ENCODE measurements at places on chromosomes 5 and 9.

- H3K4me3 ChIP-seq = no peak overlapping the region
- H3K4me1 ChIP-seq = peaks cover 5% of the 10 kb centered on the region
These were observed 4.9 kb downstream of the NR4A3 start for GRCh38 chr9:99826579-99826978.

- no peaks in the 10 kb centered on the region for H3K36me3 ChIP-seq
- no peak overlapping the region for H3K4me3 ChIP-seq
- H3K4me1 ChIP-seq = no peaks in the 10 kb centered on the region
These were observed 577.7 kb upstream of the FTMT start for GRCh38 chr5:121273833-121274433.

DNA sequence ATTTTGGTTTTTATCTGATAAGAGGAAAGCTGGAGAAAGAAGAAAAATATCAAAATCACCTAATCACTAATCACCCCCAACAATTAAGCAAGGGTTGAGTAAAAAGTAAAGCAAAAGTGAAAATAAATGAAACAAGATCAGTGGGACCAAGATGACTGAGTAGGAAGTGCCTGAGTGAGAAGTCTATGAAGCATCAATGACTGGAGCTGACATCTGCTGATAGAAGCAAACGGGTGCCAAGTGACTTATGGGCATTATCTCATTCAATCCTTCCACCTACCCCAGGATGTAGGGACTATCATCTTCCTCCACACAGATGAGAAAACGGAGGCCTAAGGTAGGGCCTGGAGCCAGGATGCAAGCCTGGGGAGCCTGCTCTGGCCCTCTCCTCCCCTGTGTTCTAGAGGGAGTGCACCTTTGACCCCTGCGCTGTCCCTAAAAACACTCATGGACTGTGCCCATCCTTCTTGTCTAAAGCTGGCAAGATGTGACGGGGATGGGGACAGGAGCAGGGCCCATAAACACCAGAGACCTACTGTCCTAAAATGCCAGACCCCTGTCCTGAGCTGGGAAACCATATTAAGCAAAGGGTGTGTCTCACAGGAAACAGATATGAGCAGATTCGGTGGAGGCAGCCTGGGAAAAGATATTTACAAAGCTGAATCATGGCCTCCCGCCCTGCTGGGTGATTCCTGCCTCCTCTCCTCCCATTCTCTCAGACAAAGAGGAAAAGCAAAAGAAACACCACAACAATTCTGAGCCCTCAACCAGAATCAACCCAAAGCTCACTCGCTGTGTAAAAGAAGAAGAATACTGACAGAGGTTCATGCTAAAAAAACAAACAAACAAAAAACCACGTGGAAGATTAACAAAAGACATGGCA is 116.0 kb downstream of the AUH start:
- H3K27me3 ChIP-seq = no peaks in the 10 kb centered on the region
- no peak for DNase-seq
- no peak overlapping the region for H3K27ac ChIP-seq
- no peaks in the 10 kb centered on the region for H3K4me1 ChIP-seq
- no peaks in the 10 kb centered on the region for H3K36me3 ChIP-seq

- no peak for DNase-seq
- no peak overlapping the region for H3K4me3 ChIP-seq
- no peaks in the 10 kb centered on the region for H3K27me3 ChIP-seq
- H3K27ac ChIP-seq = no peak overlapping the region
These were observed 3.2 kb upstream of the TLE4 start for GRCh38 chr9:79568337-79569101.

GRCh38 chr5:61854531-61854930 is 451.5 kb upstream of the KIF2A start:
- no peaks in the 10 kb centered on the region for H3K36me3 ChIP-seq
- H3K4me1 ChIP-seq = no peaks in the 10 kb centered on the region
- no peaks in the 10 kb centered on the region for H3K27me3 ChIP-seq
- no peak overlapping the region for H3K27ac ChIP-seq
- no peak overlapping the region for H3K4me3 ChIP-seq

GRCh38 chr9:111728617-111729366 is 65.9 kb downstream of the SHOC1 start:
- H3K36me3 ChIP-seq = no peaks in the 10 kb centered on the region
- H3K27me3 ChIP-seq = no peaks in the 10 kb centered on the region
- H3K27ac ChIP-seq = no peak overlapping the region
- H3K4me1 ChIP-seq = no peaks in the 10 kb centered on the region
- no peak for DNase-seq
- no peak overlapping the region for H3K4me3 ChIP-seq

DNA sequence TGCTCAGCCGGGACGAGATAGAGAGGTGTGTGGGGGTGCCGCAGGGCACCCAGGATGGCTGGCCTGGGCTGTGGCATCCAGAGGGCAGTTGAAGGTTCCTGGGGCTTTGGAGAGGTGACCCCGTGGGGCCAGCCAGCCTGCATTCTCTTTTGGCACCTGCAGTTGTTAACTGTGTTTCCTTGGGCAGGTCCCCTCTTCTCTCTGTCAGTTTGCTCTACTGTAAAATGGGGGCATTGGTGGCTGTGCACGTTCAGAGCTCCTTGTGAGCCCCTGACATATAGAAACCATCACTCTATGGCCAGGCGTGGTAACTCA is 8.5 kb downstream of the ZDHHC12 start:
- no peaks in the 10 kb centered on the region for H3K36me3 ChIP-seq
- H3K27ac ChIP-seq = no peak overlapping the region
- DNase-seq = no peak
- no peaks in the 10 kb centered on the region for H3K27me3 ChIP-seq
- H3K4me3 ChIP-seq = no peak overlapping the region

GRCh38 chr5:109453251-109453650 is 43.5 kb upstream of the PJA2 start:
- no peak overlapping the region for H3K4me3 ChIP-seq
- DNase-seq = no peak
- H3K27ac ChIP-seq = no peak overlapping the region

GRCh38 chr5:120599576-120599975 is 135.5 kb downstream of the PRR16 start:
- no peaks in the 10 kb centered on the region for H3K4me1 ChIP-seq
- H3K27me3 ChIP-seq = no peaks in the 10 kb centered on the region
- DNase-seq = no peak
- H3K36me3 ChIP-seq = no peaks in the 10 kb centered on the region

DNA sequence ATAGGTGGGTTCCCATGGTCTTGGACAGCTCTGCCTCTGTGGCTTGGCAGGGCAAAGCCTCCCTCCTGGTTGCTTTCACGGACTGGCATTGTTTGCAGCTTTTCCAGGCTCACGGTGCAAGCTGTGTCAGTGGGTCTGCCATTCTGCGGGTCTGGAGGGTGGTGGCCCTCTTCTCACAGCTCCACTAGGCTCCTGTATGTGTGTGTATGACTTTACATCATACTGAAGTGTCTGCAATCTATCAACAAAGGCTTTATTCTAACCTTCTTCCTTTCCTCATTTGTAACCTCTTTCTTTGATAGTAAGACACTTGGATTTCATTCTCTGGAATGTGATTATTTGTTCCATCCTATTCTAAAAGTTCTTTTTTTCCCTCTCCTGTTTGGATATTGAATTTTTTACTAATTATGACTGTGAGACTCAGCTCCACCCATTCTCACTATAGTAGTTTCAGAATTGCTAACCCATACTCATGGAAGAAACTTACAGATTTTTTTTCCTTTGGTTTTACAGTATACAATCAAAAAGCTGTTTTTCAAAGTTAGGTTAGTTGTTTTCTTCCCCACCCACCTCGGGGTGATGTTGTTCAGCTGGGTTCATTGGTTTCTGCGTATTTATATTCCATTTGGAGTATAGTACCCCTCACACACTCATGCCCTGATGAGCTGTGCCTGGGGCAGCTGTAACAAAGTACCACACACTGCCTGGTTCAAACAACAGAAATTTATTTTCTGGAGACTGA is 144.6 kb upstream of the OTULINL start:
- no peak overlapping the region for H3K4me3 ChIP-seq
- H3K27ac ChIP-seq = no peak overlapping the region
- H3K36me3 ChIP-seq = no peaks in the 10 kb centered on the region
- H3K27me3 ChIP-seq = no peaks in the 10 kb centered on the region
- H3K4me1 ChIP-seq = no peaks in the 10 kb centered on the region
- DNase-seq = no peak

DNA sequence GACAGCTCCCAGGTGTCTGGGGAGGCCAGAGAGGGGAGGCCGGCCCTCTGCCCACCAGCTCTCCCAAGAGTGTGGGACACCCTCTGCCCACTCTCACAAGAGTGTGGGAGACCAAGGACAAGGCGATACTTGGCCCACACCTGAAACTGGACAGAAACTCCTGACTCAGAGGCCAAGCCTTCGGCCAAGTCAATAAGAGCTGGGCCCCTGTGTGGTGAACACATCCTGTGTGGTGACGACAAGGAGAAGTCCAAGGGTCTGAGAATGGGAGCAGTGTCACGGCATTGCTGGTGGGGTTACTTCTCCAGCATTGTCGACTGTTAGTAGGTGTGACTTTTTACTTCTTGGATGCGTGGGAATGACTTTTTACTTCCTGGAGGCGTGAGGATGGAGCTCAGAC is 14.6 kb upstream of the F2RL1 start:
- no peaks in the 10 kb centered on the region for H3K36me3 ChIP-seq
- H3K27me3 ChIP-seq = no peaks in the 10 kb centered on the region

- no peaks in the 10 kb centered on the region for H3K4me1 ChIP-seq
- no peaks in the 10 kb centered on the region for H3K27me3 ChIP-seq
- no peaks in the 10 kb centered on the region for H3K36me3 ChIP-seq
- H3K4me3 ChIP-seq = no peak overlapping the region
- no peak overlapping the region for H3K27ac ChIP-seq
- DNase-seq = no peak
These were observed 4.2 kb downstream of the UHRF2 start for GRCh38 chr9:6417186-6417585.

GRCh38 chr5:91499943-91500531 is 116.9 kb upstream of the ARRDC3 start:
- no peak overlapping the region for H3K4me3 ChIP-seq
- no peak for DNase-seq
- H3K27ac ChIP-seq = no peak overlapping the region
- no peaks in the 10 kb centered on the region for H3K36me3 ChIP-seq
- H3K27me3 ChIP-seq = no peaks in the 10 kb centered on the region
- no peaks in the 10 kb centered on the region for H3K4me1 ChIP-seq

DNA sequence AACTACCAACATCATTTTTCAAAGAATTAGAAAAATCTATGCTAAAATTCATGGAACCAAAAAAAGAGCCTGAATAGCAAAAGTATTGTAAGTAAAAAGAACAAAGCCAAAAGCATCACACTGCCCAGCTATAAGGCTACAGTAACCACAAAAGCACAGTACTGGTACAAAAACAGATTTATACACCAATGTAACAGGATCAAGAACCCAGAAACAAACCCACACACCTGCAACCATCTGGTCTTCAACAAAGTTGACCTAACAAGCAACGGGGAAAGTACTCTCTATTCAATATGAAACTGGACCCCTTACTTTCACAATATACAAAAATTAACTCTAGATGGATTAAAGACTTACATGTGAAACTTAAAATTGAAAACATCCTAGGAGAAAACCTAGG is 94.2 kb upstream of the TARS1 start:
- no peak overlapping the region for H3K27ac ChIP-seq
- no peaks in the 10 kb centered on the region for H3K36me3 ChIP-seq
- no peak for DNase-seq
- H3K27me3 ChIP-seq = no peaks in the 10 kb centered on the region

DNA sequence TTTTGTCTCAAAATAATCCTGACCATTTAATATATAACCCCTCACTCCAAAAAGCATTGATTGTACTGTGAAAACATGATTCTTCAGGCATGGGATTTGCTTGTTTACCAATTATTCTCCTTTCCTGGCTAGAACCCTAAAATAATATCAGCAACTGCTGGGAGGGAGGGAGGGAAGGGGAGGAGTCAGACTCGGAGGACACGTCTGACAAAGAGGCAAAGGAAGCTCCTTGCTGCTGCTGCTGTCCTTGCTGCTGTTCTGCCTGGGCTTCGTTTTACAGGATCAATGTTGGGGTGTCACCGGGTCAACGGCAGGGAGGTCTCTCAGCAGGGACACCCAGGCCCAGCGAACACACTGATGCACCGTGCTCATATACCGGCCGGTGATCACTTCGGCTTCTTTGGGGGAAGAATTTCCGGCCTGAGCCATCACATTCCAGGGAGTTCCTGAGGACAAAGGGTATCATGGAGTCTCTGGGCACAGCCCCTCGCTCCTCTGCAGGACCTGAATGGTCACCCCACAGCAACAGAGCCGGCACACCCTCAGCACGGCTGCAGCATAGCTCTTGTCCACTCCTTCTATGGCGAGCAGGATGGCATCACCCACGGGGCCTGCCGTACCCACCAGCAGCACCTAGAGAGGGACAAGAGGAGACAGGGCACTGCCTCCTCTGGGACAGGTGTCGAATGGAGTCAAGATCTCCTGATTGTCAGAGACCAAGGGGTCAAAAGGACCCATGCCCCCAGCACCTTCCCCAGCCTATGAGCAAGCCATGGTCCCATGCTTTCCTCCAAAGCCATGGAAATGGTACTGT is 27.9 kb downstream of the MED10 start:
- H3K4me3 ChIP-seq = no peak overlapping the region
- H3K36me3 ChIP-seq = no peaks in the 10 kb centered on the region
- H3K4me1 ChIP-seq = no peaks in the 10 kb centered on the region
- H3K27ac ChIP-seq = no peak overlapping the region
- no peaks in the 10 kb centered on the region for H3K27me3 ChIP-seq
- no peak for DNase-seq

DNA sequence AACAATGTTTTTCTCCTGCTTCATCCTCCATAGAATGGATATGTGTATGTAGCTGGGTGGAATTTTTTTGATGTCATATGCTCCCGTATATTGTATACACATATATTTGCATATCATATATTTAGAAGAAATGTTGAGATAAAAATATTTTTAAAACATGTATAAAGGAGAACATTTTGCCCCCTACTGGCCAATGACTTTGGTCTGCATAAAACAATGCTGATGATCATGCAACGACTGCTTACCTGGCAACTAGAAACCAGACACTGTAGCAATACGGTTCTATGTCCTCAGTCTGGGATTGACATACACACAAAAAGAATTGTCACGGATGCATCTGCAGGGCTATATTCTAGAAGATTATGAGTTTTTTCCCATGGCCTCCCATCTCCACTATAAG is 503.6 kb downstream of the ELAVL2 start:
- no peak overlapping the region for H3K27ac ChIP-seq
- no peaks in the 10 kb centered on the region for H3K36me3 ChIP-seq
- H3K27me3 ChIP-seq = no peaks in the 10 kb centered on the region
- no peak for DNase-seq
- H3K4me1 ChIP-seq = no peaks in the 10 kb centered on the region

DNA sequence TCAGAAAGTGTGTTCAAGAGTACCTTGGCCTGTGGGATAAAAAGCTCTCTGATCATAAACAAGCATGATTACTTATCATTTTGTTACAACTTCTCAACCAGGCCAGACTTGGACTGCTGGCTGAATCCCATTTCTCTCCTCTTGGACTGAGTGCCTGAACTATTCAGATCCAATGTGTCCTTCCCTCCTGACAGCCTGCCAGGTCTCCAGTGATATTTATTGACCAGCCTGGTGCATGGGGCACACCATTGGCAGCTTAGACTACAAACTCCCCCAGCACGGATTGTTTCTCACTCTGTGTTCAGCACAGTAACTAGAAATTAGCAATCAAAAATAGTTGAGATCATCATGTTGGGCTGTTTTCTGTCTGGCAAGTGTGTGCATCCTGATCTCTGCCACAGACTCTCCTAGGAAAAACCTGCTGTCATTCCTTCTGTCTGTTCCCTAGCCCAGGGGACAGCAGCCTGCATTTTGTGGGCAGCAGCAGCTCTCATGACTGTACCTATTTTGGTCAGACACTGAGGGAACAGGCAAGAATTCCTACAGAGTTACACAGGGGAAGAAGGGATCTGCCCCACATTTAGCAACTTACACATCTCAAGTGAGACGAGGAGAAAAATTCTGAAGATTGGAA is 348.1 kb downstream of the ADAMTS6 start:
- DNase-seq = no peak
- no peaks in the 10 kb centered on the region for H3K4me1 ChIP-seq
- H3K36me3 ChIP-seq = no peaks in the 10 kb centered on the region
- no peak overlapping the region for H3K27ac ChIP-seq
- H3K27me3 ChIP-seq = no peaks in the 10 kb centered on the region
- no peak overlapping the region for H3K4me3 ChIP-seq
